ENCODE measurements at places on chromosomes 3 and 15.
A peak's percentile ranks its signal among the peaks of the same experiment; 100 is the strongest.

DNA sequence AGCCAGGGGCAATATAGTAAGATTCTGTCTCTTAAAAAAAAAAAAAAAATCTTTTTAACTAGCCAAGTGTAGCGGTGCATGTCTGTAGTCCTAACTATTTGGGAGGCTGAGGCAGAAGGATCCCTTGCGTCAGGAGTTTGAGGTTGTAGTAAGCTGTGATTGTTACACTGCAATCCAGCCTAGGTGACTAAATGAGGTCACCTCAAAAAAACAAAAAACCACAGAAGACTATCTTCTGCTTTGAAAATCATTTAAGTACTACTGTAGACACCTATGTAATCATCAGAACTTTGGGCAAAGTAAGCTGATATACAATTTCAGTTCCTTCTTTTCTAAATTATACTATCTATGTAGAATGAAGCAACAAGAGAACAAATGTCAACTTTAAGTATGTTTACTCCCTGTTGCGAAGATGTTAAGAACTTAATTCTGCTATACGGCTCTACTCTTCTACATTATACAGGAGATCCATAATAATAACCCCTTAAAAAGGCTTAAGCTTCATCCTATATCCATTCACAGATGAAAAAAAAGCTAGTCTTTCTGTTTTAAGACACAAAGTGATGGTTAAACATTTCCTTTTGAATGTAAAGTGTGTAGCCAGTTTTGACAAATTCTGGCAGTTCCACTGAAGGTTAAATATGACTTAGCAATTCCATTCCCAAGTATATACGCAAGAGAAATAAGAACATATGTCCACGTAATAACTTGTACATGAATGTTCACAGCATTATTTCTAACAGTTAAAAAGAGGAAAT is 15.2 kb downstream of the DAZL start:
- no peak for DNase-seq

DNA sequence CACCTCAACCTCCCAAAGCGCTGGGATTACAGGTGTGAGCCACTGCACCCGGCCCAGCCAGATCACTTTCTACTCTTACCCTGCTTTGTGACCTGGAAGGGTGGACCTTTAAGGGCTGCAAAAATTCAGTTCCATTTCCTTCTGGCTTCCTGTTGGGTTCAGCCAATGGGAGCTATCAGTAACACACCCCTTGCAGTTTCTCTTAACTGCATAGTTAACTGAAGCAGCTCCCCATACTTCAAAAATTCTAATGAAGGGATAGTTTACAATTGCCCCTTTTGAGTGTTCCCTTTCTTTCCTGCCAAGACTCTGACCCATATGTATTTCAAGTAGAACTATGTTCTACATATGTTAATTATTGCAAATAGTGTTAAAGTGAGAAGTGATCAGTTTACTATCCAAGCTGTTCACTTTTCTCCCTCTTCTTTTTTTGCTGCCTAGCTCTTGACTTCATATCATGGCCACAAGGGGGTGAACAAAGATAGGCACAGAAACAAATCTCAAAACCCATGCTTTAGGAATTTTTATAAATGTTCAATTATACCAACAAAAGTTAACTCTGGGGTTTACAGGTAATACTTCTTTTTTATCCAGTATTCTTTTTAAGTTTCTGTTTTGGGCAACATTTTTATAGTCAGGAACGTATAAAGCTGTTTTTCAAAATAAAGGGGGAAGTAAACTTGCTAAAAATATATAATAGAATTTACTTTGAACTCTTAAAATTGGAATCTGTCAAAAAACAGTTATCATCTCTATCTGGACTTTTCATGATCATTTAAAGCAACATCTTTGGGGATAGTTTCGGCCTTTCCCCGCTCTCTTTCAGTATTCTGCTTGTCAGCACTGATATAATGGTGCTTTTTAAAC is 8.1 kb downstream of the PGBD4 start:
- peak; percentile 17 for DNase-seq

- no peak for DNase-seq
Observed at GRCh38 chr3:150421799-150422548, 13.9 kb downstream of the TSC22D2 start.

- no peak for DNase-seq
Observed at GRCh38 chr3:107269136-107269535, 108.1 kb upstream of the CCDC54 start.

- no peak for DNase-seq
Observed at GRCh38 chr3:160427832-160428424, 21.7 kb downstream of the TRIM59 start.

GRCh38 chr15:65421360-65422215 is 1.2 kb downstream of the IGDCC4 start:
- DNase-seq, result no peak

DNA sequence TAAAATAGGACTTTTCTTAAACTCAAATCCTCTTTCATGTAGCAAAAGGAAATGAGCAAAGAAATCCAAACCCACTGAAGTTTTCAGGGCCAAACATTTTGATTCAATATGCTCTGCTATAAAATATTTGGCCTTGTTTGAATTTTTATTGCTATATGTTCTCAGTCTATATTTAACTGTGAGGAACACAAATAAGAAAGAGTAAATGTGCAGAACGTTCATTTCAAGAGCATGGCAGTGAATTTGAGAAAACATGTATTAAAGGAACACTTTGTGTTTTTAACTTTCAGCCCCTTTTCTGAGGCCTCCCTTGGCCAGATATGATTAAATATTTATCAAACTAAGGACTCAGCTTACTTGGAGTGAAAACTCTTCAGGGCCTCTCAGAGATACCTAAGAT is 124.7 kb upstream of the CCNL1 start:
- no peak for DNase-seq

GRCh38 chr3:185069037-185070030 is 83.5 kb downstream of the C3orf70 start:
- no peak for DNase-seq

DNA sequence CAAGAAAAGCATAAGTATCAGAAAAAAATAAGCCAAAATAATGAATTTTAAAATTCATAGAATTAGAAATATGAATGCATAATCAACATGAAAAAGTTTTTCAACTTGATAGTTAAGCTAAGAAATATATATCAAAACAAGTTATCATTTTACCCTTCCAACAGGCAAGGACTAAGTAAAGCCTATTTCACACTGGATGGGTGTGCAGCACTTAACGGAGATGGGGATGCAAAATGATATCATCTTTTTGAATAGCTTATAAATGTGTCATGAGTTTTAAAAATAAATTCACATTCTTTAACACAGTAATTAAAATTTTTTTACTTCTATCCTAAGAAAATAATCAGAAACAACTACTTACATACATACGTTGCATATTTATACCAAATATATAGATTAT is 20.9 kb downstream of the PIK3R4 start:
- DNase-seq, result no peak

DNA sequence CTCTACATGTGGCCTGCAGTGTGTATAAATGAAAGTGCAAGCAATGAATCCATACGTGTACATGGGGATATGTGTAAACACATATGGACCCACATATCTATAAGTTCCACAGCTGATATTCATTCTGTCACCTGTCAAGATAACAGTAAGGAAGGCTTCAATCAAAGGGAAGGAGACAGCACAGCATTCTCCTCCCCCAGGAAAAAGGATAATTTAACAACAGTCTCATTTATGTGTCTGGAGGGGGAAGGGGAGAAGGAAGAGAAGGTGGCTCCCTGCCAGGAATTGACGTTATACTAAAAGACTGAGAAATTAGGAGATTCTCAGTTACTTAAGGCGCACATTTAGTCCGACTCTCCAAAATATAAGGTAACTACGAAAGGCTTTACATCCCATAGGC is 345.9 kb downstream of the FOXP1 start:
- no peak for DNase-seq

DNA sequence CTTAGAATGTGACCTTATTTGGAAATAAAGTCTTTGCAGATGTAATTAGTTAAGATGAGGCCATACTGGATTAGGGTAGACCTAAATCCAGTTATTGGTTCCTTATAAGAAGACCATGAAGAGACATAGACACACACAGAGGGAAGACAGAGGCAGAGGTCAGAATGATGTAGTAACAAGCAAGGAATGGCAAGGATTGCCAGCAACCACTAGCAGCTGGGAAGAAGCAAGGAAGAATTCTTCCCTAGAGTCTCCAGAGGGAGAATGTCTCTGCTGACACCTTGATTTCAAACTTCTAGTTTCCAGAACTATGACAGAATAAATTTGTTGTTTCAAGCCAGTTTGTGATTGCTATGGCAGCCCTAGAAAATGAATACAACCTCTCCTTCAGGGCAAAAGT is 116.7 kb downstream of the WDR76 start:
- no peak for DNase-seq

GRCh38 chr15:36186376-36186775 is 393.1 kb upstream of the CDIN1 start:
- no peak for DNase-seq

GRCh38 chr3:62670351-62670750 is 204.9 kb downstream of the CADPS start:
- no peak for DNase-seq

- DNase-seq, result peak; percentile 10
Observed at GRCh38 chr3:29064085-29064484, 216.8 kb upstream of the RBMS3 start.

DNA sequence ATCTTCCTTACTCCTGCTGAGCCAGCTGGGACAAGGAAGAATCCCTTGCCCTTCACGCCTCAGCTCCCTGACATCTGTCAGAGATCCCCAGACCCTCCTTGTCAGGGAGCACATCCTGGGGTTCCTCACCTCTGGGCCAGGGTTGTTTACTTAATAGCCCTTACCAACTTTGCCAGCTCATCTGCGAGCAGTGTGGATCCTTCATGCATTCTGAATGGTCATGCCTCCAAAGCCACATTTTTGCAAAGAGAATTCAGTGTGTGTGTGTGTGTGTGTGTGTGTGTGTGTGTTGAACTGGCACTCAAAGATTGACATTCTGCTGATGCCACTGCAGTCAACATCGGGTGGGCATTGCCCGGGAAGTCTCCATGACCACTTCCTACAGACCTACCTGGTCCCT is 112.6 kb downstream of the SLC49A4 start:
- no peak for DNase-seq

DNA sequence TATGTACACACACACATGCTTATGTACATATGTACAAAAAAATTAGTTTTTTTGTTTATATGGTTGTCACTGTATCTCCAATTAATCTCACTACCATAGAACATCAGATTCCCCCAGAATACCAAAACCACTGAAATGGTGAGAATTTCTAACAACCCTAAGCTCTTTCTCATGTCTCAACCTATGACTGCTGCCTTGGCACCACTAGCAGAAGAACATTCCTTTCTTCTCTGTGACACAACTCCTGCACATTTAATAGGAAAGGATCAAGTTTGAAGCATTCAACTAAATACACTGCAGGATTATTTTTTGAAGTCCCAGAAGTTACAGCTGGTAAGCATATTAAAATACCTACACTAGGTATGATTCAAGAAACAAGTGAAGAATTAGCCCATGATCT is 109.6 kb downstream of the FAM174B start:
- no peak for DNase-seq

DNA sequence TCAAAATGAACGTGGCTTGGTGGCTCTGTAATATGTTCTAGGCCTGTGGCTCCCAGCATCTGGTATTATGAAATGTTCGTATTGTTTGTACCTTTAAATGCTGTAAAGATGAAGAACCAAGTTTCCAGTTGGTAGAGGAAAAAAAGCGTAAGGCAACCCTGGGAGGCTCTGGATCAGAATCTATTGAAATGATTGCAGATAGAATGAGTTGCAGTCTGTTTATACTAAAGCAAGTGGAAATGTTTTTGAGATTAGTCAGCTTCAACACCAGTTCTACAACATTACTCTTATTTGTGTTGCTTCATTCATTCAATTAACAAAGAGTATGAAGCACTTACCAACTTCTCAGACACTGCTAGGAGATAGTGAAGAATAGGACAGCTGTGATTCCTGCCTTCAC is 5.3 kb downstream of the ARL6IP5 start:
- DNase-seq, result no peak

GRCh38 chr3:186502138-186502948 is 41.8 kb downstream of the CRYGS start:
- DNase-seq, result no peak

DNA sequence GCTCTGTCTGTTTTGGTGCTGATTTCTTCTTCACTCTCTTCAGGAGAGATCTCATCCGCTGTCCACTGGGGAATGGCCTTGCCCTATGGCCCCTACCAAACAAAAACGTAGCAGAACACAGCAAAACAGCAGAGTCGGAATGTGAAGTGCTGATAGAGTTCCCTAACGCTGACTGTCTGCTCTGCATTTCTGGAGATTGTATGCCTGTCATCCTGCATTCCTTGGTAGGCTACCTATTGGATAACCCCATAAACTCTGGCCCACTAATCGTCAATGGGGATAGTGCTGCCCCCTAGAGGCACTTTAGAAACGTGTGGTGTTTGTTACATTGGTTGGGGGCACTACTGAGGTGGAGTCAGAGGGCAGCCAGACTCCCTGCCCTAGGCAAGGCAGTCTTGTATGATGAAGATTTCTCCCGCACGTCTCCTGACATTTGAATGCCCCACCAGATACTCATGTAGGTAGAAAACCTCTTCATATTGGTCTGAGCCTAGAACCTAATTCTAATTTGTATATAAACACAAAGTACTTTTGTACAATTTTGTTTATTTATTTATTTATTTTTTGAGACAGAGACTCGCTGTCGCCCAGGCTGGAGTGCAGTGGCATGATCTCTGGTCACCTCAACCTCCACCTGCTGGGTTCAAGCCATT is 15.6 kb upstream of the MAGEF1 start:
- DNase-seq, result peak; percentile 86

- DNase-seq, result no peak
Observed at GRCh38 chr3:86388820-86389219, 602.1 kb downstream of the VGLL3 start.

GRCh38 chr3:48756640-48757039 is 39.6 kb upstream of the IP6K2 start:
- DNase-seq, result no peak

GRCh38 chr3:107204121-107204520 is 173.1 kb upstream of the CCDC54 start:
- no peak for DNase-seq

DNA sequence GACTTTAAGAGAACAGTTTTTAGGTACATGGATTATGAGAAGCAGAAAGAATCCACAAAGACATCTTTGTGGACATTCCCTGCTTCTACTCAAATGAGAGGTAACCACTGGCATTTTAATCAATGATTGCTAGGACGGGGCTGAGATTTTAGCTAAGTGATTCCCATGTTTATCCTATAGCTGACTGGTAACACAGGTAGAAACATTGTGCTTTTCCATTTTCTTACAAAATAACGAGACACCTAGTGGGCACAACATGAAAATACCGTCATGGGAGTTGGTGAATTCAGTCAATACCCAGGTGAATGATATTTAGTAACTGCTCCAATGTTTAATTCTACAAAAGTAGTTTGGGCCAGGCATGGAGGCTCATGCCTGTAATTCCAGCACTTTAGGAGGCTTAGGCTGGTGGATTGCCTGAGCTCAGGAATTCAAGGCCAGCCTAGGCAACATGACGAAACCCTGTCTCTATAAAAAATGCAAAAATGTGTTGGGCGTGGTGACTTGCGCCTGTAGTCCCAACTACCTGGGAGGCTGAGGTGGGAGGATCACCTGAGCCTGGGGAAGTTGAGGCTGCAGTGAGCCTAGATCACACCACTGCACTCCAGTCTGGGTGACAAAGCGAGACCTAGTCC is 37.2 kb upstream of the DENND4A start:
- DNase-seq, result peak; percentile 39

GRCh38 chr3:122021811-122022401 is at the start of gene ILDR1:
TSS of gene ILDR1 (minus strand) at chr3:122022247. CDS start at chr3:122022077, 170 bp downstream.
- no peak for DNase-seq
